ENCODE measurements at places on chromosomes 3 and 15.

- DNase-seq, result no peak
These were observed 360.1 kb downstream of the LSAMP start for GRCh38 chr3:116084999-116085791.

DNA sequence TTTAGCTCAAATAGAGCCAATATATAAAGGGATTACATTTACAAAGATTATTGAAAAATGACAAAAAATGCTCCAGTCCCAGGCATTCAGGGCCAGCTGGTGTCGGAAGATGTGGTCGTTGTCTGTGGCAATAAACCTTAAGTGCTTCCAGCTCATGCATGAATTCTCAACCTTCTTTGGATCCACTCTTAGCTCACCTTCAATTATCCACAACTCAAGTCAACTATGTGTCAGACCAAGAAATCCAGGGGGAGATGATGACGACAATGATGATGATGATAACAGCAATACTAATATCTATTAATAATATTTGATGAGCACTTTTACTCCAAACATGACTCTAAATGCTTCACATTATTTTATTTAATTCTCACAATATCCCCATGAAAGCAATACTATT, 53.6 kb upstream of the PXYLP1 start:
- no peak for DNase-seq

DNA sequence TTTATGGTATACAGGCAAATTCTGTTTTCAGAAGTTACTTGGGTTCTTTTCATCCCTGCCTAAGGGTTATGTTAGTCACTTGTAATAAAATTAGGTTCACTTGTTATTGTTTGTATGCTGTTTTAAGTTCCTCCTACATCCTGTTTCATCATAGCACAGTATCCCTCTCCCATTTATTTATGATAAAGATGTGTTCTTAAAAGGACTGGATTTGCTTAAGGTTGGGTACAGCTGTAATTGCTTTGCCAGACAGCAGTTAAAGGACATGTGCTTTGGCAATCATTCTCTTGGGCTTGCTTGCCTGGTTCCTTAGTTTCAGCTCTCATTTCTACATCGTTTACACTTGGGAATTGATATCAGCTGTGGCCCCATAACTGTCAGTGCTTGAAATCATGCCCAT, 11.7 kb downstream of the ATP2C1 start:
- DNase-seq, result no peak

- no peak for DNase-seq
These were observed 609.2 kb upstream of the ZNF385D start for GRCh38 chr3:22360164-22360563.

DNA sequence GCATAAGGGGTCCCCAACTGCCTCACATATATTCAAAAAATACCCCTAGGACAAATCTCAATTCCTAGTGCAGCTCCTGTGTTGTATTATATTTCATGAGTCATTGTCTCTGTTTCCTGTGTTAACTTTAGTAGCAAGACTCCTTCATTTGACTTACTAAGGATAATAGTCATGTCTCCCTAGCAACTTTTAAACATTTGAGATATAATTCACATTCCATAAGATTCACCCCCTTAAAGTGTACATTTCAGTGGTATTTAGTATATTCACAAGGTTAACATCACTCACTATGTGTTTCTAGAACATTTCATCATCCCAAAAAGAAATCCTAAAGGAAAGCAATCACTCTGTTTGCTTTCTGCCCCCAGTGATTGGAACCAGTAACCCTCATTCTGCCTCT, 121.3 kb upstream of the WNT7A start:
- no peak for DNase-seq

- DNase-seq, result no peak
These were observed 8.5 kb upstream of the FANCD2 start for GRCh38 chr3:10017636-10018292.

GRCh38 chr3:147572970-147573340, 163.8 kb downstream of the ZIC1 start:
- peak; percentile 5 for DNase-seq

- no peak for DNase-seq
These were observed 493.6 kb upstream of the ADAMTS9 start for GRCh38 chr3:65181391-65181871.

- no peak for DNase-seq
These were observed 23.4 kb downstream of the SACM1L start for GRCh38 chr3:45712434-45713110.

DNA sequence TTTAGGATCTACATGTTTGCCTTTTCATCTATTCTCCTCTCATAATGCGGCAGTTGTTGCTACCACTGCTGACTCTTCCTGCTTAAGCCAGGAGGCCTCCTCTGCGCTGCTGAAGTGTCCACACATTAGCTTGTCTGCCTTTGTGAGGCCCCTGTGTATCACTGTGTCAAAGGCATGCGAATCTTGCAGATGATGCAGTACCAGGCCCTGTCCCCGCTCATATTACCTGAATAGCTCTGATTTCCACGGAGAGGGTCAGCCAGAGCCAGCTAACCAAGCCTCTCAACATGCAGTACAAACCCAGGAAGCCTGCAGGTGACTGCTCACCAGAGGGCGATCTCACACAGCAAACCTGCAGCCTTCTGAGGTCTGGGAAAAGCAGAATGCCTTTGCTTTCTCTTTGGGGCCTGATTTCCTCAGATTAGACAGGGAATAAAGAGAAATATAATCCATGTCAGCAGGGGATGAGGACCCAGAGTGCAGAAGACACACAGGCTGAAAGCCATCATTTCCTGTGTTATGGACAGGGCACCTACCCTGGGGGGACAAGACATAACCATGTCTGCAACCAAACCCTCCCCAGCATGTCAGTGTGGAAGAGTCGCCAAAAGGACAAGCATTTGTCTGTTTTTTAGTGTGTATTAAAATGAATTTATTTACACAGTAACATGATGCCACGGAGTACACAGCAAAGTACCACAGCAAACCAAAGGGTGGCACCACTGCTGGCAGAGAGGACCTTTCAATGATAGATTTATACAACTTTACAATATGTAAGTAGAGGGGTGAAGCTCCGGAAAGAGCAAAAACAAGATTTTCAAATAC, 36.8 kb upstream of the TSPAN3 start:
- peak; percentile 13 for DNase-seq

- DNase-seq, result no peak
These were observed 169.7 kb downstream of the PLCL2 start for GRCh38 chr3:17054301-17054981.

DNA sequence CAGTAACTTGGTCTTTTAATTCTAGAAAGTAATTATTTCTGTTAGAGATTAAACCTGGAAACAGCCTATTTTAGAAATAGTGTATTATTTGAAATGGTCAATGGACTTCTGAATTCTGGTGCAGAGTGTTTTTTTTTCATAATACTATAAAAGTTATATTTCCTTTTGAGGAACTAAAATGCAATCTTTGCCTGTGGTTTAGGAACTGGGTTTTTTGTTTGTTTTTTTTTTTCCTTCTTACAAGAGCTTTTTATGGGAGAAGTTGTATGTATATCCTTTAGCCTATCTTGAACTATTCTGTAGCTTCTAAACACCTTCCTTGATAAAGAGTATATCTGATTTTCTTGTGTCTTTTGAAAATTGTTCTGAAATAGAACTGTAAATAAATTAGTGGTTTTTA, 88.3 kb downstream of the ARIH1 start:
- no peak for DNase-seq

DNA sequence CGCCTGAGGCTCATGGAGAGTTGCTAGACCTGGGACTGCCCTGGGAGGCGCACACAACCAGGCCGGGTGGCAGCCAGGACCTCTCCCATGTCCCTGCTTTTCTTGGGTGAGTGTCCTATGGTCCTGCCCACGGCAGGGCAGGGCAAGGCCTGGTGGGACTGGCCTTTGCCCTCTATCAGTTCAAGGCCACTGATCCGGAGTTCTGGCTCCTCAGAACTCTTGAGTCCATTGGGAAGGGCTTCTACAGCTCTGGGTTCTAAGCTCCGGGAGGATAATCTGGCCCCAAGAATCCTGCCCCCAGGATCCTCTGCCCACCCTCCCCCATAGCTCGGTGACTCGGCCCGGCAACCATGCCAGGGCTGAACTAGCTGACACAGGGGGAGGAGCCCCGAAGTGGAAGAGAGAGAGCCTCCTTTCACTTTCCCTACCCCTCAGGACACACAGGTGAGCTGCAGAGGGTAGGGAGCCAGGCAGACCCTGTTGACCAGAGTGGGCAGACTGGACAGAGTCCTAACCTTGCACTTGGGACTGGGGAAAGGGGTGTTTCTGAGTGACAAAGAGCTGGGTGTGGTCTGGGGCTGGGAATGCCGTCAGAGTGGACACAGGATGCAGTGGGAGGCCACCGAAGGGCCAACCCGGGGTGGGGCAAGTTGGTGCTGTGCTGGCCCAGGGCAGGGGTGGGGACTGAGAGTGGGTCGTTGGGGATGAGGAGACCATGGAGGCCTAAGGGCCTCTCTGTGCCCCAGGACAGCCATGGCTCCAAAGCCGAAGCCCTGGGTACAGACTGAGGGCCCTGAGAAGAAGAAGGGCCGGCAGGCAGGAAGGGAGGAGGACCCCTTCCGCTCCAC, 664 bp downstream of the PARP3 start:
- DNase-seq, result peak; percentile 91

GRCh38 chr3:156818890-156819289, 7.3 kb upstream of the LEKR1 start:
- peak; percentile 50 for DNase-seq

GRCh38 chr3:119967353-119968006, 126.8 kb downstream of the GSK3B start:
- DNase-seq, result no peak

- no peak for DNase-seq
These were observed 416.5 kb downstream of the PLCL2 start for GRCh38 chr3:17301271-17301670.

DNA sequence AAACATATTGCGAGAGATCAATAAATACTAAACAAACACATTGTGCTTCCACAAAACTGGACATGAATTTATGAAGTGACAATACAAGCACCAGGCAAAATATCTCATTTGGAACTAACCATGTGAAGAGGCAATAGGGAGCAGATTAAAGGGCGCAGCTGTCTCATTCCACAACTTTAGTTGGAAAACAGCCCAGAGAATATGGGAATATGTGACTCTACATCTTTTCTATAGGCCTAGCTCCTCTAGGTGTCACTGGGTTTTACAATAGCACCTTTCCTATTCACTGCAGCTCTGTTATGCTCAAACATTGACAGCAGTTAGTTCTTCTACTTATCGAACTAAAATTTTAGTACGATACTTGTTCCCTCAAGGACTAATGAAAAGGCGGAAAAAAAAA, 866.3 kb upstream of the GBE1 start:
- DNase-seq, result no peak

DNA sequence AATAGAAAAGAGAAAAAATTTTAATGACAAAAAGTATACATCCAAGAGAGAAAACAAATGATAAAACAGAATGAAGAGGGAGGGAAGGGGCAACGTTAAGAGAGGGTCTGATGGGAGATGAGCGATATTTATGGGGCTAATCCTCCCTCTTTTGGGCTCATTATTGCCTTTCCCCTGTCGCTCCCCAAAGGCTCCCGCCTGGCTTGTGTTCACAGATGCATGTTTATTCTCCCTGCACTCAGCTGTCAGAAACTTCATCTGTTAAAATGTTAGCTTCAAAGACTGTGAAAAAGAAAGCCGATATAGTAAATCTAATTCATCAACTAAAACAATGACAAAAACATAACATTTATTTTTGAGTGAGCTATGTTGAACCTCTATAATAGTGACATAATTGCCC, 74.3 kb downstream of the GABRB3 start:
- DNase-seq, result no peak

- no peak for DNase-seq
These were observed 75.5 kb downstream of the EBLN2 start for GRCh38 chr3:73136941-73137340.

- no peak for DNase-seq
These were observed 37.0 kb downstream of the EPHB3 start for GRCh38 chr3:184598574-184598927.

GRCh38 chr15:52146261-52146660, 33.7 kb upstream of the BCL2L10 start:
- no peak for DNase-seq

DNA sequence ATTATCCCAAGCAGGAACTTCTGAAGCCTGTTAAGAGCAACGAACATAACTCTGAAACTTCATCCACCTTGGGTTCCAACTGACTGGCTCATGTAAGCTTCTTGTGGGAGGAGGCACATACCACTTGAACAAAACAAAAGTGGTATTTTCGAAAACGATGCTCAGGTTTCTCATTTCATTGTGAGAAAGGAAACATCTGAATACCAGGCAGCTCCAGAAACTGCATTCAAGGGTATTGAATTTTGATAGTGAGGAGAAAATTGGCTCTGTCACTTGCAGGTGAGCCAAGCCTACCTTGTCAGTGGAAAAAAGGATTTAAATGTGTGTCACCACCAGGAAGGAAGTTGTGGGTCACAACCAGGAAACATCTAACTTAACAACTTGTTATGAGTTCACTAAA, 218.1 kb upstream of the SATB1 start:
- DNase-seq, result no peak

- peak; percentile 74 for DNase-seq
These were observed 9.7 kb upstream of the LARP6 start for GRCh38 chr15:70863450-70864218.

DNA sequence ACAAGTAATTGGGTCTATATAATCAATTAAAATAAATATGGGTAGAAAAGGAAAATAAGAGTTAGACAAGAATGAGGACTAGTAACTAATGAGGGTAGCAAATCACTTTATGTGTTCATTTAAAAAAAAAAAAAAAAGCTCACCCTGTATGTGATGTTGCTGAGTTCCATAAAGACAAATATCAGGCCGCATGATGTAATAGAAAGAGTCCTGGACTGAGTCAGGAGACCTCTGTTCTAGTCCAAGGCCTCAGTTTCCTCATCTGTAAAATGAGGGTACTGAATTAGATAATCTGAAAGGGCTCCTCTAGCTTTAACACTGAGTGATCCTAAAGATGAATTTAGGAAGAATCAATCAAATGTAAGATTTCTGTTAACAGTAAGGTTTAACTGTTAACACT, 117.6 kb downstream of the TBL1XR1 start:
- no peak for DNase-seq

DNA sequence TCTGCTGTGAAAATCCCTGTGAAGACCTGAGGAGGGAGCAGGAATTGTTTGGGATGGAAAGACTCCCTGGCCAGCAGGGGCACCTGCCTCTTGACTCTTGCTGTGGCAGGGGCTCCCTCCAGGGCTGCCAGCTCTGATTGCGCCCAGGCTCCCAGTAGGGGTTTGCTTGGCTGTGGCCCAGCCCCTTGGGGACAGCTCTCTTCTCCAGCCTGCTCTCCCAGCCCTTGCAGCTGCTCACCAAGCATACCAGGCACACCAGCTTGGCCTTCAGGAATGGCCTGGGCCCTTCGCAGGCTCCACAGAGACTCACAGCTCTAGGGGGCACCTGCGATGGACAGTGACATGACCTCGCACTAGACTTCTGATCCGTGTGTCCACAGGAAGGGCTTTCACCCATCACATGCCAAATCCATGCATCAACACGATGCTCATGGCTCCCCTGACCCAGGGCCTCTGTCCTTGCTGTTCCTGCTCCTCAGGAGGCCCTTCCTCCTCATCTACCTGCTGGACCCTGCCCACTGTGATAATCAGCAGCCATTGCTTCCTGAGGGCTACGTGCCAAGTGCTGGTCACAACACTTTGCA, 61.8 kb downstream of the SCN5A start:
- DNase-seq, result no peak

- DNase-seq, result no peak
These were observed 35.8 kb upstream of the BSN start for GRCh38 chr3:49518441-49518840.
